B cell (primary cell): ENCODE measurements at places on chromosomes 3 and 15. TPM values are rescaled to one million over a fixed set of nuclear protein-coding genes. Genes with fewer than 3 reads are reported as not detected.
A peak's percentile ranks its signal among the peaks of the same experiment; 100 is the strongest.

DNA sequence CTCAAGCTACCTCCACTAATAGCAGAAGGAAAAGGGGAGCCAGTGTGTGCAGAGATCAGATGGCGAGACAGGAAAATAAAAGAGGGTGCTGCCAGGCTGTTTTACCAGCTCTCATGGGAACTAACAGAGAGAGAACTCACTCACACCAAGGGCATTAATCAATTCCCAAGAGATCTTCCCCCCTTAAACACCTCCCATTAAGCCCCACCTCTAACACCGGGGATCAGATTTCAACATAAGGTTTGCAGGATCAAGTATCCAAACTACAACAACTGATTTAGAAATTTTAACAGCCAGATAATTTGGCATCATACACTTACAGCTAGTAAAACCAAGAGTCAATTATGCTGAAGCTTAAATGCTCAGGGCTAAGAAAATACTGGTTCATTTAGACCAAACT is 18.9 kb downstream of the CD200 start:
- no peaks in the 10 kb centered on the region for H3K27me3 ChIP-seq
- no peaks in the 10 kb centered on the region for H3K4me1 ChIP-seq
- DNase-seq: no peak
- no peaks in the 10 kb centered on the region for H3K36me3 ChIP-seq
- H3K4me3 ChIP-seq: no peak overlapping the region

- H3K27ac ChIP-seq: no peak overlapping the region
- no peaks in the 10 kb centered on the region for H3K27me3 ChIP-seq
- no peaks in the 10 kb centered on the region for H3K36me3 ChIP-seq
- H3K4me1 ChIP-seq: peaks cover 3% of the 10 kb centered on the region
- H3K4me3 ChIP-seq: no peak overlapping the region
- no peak for DNase-seq
These were observed 11.4 kb upstream of the RAB11A start for GRCh38 chr15:65857718-65858402.

DNA sequence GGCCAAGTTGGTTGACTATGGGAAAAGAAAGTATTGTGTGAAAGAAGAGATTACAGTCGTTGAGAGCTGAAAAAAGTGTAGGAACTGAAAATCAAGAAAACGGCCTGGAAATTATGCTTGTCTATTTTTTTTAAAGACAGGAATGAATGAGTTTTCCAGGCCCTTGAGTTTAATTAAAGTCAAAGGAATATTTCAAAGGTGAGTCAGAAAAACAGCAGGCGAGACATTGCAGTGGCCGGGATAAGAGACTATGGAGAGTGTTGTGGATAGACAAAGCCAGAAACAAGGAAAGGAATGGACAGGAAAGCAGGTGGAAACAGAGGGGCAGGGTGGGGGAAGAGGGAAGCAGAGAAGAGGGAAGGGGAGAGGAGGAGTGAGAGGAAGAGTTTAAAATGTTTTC is 275.1 kb upstream of the LRTM1 start:
- DNase-seq: no peak
- H3K27ac ChIP-seq: no peak overlapping the region
- H3K36me3 ChIP-seq: no peaks in the 10 kb centered on the region
- no peak overlapping the region for H3K4me3 ChIP-seq
- H3K27me3 ChIP-seq: no peaks in the 10 kb centered on the region

GRCh38 chr3:60579734-60580133 is 671.5 kb downstream of the FHIT start:
- H3K36me3 ChIP-seq: no peaks in the 10 kb centered on the region
- no peaks in the 10 kb centered on the region for H3K27me3 ChIP-seq
- peaks cover 14% of the 10 kb centered on the region for H3K4me1 ChIP-seq
- H3K27ac ChIP-seq: no peak overlapping the region
- no peak overlapping the region for H3K4me3 ChIP-seq

GRCh38 chr3:63981980-63982379 is 41.3 kb downstream of the PSMD6 start:
- no peaks in the 10 kb centered on the region for H3K27me3 ChIP-seq
- no peak overlapping the region for H3K4me3 ChIP-seq
- no peak overlapping the region for H3K27ac ChIP-seq
- no peaks in the 10 kb centered on the region for H3K36me3 ChIP-seq
- DNase-seq: no peak

- H3K36me3 ChIP-seq: no peaks in the 10 kb centered on the region
- no peaks in the 10 kb centered on the region for H3K27me3 ChIP-seq
- H3K4me1 ChIP-seq: no peaks in the 10 kb centered on the region
- H3K4me3 ChIP-seq: no peak overlapping the region
- H3K27ac ChIP-seq: no peak overlapping the region
These were observed 2.7 kb downstream of the CERS3 start for GRCh38 chr15:100526027-100526481.

DNA sequence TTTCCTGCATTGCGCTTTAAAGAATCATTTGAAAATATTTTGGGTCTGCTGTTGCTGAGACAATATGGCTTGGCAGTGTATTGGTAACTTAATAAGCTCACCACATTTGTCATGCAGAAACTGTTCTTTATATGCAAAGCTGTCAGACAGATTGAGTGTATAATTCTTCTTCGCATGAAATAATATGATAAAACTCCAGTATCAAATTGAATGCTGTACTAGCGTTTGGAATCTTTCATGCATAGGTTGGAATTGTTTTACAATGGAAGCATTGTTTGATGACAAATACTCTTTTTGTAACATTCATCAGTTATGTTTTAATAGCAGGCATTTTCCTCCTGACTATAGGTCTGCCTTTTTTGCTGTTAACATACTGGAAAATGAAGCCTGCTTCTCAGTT is 53.8 kb downstream of the RBMS3 start:
- H3K36me3 ChIP-seq: no peaks in the 10 kb centered on the region
- DNase-seq: no peak
- H3K27ac ChIP-seq: no peak overlapping the region
- no peaks in the 10 kb centered on the region for H3K4me1 ChIP-seq
- H3K27me3 ChIP-seq: no peaks in the 10 kb centered on the region

DNA sequence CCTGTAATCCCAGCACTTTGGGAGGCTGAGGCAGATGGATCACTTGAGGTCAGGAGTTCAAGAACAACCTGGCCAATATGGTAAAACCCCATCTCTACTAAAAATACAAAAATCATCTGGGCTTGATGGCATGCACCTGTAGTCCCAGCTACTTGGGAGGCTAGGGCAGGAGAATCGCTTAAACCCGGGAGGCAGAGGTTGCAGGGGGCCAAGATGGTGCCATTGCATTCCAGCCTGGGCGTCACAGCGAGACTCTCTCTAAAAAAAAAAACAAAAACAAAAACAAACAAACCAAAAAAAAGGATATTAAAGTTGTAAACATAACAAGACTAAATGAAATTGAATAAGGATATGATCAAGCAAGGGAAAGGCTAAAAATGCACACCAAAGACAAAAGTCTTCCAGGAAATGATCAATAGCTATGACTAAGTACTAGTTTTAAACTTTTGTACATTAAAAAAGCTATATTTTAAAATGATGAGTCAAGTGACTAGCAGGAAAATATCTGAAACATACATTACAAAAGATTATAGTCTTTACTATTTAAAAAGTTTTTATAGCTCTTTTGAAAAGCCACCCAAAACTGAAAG is 28.6 kb downstream of the KLHL6 start:
- H3K27ac ChIP-seq: peak overlapping the region; percentile 31
- H3K4me3 ChIP-seq: no peak overlapping the region
- H3K36me3 ChIP-seq: no peaks in the 10 kb centered on the region
- no peaks in the 10 kb centered on the region for H3K27me3 ChIP-seq
- peaks cover 49% of the 10 kb centered on the region for H3K4me1 ChIP-seq

DNA sequence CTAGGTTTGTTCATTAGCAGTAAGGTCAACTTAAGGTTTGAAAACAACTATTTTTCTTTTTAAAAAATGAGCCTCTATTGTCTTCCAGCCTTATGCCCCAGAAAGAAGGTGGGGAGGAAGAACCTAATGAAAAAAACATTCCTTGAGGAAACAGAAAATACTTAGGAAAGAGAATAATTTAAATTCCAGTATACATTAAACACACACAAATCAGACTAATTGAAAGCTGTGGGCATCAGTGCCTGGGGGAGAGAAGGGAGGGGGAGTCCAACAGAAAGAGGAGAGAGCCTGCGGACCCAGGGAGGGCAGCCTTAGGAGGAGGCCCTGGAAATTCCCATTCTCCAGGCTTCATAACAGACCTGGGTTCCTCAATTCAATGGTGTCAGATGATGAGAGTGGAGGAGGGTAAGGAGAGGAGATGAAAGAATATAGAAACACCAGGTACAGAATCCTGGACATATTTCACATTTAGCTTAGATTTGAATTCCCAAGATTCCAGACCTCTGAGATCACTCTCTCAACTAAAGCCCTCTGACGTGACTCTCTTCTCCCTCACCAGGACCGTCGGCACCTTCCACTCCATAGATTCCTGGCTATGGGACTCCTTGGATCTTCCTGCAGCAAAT is 320.5 kb upstream of the UMPS start:
- H3K4me1 ChIP-seq: no peaks in the 10 kb centered on the region
- H3K36me3 ChIP-seq: no peaks in the 10 kb centered on the region
- H3K27ac ChIP-seq: no peak overlapping the region
- no peak for DNase-seq
- H3K4me3 ChIP-seq: no peak overlapping the region

DNA sequence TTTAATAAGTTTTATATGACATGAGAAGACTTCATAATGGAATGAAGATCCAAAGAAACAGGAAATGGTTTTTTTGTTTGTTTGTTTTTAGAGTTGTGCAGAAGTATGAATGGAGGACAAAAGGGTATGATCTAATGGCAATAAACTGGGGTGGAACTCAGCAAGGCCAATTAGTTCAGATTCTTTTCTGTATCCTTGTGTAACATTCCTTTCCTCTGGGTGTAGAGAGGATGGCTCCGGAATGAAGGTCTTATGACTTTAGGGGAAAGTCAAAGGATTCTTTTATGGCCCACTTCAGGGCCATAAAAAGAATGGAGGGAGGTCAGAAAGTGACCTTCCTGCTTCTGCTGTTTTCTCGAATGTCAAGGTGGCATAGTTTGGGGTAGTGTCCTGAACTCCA is 152.6 kb downstream of the DPH6 start:
- no peaks in the 10 kb centered on the region for H3K4me1 ChIP-seq
- no peaks in the 10 kb centered on the region for H3K36me3 ChIP-seq
- H3K27me3 ChIP-seq: no peaks in the 10 kb centered on the region
- H3K4me3 ChIP-seq: no peak overlapping the region
- DNase-seq: no peak

- H3K27me3 ChIP-seq: no peaks in the 10 kb centered on the region
- H3K4me1 ChIP-seq: no peaks in the 10 kb centered on the region
- DNase-seq: no peak
- H3K36me3 ChIP-seq: no peaks in the 10 kb centered on the region
These were observed 61.1 kb upstream of the GCNT3 start for GRCh38 chr15:59550530-59550929.

CFAP92 gene
- total RNA-seq: not detected in 2 replicates

TTLL13 gene
- total RNA-seq: 0.22 and 0.42 TPM in 2 replicates

KCNAB1 gene
- total RNA-seq: not detected in 2 replicates

MST1R gene
- 2.4 and 2.8 TPM in 2 replicates for total RNA-seq

MCF2L2 gene
- 1.5 and 1.6 TPM in 2 replicates for total RNA-seq
